ENCODE measurements at places on chromosomes 16 and 17.

- DNase-seq = no peak
Measured at GRCh38 chr16:85207357-85207921, 95.2 kb upstream of the CIBAR2 start.

DNA sequence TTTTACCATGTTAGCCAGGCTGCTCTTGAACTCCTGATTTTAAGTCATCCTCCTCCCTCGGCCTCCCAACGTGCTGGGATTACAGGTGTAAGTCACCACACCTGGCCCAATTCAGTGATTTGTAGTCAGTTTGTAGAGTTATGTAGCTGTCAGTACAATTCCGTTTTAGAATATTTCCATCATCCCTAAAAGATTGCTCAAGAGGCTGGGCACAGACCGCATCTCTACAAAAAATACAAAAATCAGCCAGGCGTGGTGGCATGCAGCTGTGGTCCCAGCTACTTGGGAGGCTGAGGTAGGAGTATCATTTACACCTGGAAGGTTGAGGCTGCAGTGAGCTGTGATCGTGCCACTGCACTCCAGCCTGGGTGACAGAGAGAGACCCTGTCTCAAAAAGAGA lies 20.6 kb downstream of the RGS11 start:
- DNase-seq = no peak

DNA sequence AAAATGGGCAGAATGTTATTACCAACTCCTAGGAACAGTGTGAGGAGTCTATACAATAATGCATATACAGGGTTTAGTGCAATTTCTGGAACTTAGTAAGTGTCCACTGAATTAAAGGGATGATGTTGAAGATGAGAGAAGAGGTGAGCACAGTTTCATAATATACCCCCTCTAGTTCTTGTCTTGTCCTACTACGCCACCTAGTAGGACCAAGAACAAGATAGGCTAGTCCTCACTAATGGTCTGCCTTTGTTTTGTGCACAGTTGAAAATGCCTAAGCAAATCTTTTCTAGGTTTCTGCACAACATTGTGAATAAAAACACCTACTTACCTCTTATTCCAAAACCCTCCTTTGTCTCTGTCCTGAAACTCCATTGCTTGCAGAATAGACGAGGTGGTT lies 670.2 kb downstream of the CDH8 start:
- DNase-seq = no peak

- DNase-seq = no peak
Measured at GRCh38 chr16:82518811-82519210, 108.0 kb upstream of the CDH13 start.

DNA sequence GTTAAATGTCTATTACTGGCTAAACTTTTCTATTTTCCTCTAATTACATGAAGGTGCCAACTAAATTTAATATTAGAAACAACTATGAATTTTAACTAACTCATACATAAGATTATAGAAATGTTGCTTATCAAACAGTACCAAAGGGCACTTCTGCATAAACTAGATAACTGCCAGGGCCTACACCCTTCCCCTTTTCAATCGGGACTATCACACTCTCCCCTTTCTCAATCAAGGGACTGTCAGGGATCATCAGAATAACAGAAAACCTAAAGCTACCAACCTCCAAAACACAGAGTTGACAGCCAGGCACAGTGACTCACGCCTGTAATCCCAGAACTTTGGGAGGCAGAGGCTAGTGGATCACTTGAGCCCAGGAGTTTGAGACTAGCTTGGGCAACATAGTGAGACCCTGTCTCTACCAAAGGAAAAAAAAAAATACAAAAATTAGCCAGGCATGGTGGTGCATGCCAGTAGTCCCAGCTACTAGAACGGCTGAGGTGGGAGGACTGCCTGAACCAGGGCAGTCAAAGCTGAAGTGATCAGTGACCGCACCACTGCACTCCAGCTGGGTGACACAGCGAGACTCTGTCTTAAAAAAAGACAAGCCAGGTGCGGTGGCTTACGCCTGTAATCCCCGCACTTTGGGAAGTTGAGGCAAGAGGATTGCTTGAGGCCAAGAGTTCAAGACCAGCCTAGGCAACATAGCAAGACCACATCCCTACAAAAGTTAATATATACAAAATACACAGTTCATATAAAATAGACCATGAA lies 3.2 kb upstream of the PHLPP2 start:
- no peak for DNase-seq

DNA sequence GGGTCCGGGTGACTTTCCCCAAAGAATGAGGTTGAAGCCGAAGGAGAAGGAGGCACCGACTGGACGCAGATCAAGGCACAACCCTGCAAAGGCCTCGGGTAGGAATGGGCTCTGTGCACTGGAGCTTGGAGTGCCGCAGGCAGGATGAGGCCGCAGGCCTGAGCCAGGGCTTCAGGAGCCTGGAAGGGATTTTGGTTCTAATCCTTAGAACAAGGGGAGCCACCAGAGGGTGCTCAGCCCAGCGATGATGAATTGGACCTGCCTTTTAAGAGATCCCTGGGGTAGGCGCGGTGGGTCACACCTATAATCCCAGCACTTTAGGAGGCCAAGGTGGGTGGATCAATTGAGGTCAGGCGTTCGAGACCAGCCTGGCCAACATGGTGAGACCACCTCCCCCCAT lies 8.1 kb downstream of the CIBAR2 start:
- DNase-seq = no peak

- no peak for DNase-seq
Measured at GRCh38 chr17:35744830-35745229, 8.2 kb downstream of the GAS2L2 start.

GRCh38 chr16:22855231-22855630 lies 41.3 kb downstream of the HS3ST2 start:
- DNase-seq = no peak

GRCh38 chr17:55639096-55639495 lies 83.6 kb downstream of the TMEM100 start:
- DNase-seq = no peak

DNA sequence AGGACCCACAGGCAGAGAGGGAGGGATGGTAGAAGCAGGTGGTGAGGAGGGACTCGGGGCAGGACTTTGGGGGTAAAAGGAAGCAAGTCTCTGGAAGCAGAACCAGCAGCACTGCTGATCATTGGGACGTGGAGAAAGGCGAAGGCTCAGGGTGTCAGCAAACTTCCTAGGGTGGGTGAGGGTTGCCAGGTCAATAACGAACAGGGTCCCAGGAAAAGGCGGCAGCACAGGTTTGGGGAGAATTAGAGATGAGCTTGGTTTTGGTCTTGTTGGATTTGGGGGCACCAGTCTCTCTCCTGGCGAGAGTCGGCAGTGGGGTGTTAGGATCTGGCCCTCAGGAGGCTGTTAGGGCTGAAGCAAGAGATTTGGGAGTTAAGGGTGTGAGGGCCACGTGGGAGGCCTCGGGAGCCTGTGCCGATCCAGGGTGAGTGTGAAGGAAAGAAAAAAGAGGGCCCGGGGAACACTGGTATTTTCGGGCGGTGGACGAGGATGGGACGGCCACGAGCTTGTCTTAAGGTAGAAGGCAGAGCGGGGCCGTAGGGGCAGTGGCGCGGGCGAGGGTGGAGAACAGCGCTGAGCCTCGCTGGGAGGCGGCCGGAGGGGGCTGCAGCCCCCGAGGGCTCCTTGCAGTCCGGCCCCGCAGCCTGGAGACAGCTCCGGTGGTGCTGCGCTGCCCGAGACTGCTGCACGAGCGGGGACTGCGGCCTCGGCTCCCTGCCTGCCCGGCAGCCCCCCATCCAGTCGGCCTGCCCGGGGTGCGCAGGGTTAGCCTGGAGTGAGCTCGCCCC lies 765 bp upstream of the ADORA2B start:
- no peak for DNase-seq

DNA sequence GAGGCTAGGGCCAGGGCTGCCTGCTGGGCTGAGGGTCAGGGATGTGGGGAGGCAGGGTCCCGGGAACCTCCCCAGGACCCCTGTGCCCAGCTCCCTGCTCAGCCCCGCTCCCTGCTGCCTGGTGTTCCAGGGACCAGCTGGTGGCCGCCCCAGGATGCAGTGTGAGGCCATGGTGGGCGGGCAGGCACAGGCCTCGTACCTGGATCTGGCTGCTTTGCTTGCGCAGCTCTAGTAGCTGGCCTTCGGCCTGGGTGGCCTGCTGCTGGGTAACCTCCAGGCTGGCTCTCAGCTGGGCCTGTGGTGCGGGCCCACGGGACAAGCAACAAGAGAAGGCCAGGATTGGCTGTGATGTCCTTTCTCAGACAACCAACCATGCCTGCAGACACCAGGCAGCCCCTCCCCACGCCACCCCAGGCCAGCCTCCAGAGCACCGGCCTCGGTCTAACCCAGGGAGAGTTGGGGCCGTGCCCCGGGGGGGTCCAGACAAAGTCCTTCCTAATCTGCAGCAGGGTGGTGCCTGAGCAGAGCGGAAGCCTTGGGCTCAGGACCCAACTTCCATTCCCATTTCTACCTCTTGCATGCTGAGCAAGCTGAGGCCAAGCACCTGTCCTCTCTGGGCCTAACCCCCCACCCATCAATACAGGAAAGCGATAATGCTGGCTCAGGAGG lies 4.1 kb downstream of the TRIM65 start:
- no peak for DNase-seq

GRCh38 chr17:72511242-72511641 lies 390.4 kb downstream of the SOX9 start:
- DNase-seq = no peak

DNA sequence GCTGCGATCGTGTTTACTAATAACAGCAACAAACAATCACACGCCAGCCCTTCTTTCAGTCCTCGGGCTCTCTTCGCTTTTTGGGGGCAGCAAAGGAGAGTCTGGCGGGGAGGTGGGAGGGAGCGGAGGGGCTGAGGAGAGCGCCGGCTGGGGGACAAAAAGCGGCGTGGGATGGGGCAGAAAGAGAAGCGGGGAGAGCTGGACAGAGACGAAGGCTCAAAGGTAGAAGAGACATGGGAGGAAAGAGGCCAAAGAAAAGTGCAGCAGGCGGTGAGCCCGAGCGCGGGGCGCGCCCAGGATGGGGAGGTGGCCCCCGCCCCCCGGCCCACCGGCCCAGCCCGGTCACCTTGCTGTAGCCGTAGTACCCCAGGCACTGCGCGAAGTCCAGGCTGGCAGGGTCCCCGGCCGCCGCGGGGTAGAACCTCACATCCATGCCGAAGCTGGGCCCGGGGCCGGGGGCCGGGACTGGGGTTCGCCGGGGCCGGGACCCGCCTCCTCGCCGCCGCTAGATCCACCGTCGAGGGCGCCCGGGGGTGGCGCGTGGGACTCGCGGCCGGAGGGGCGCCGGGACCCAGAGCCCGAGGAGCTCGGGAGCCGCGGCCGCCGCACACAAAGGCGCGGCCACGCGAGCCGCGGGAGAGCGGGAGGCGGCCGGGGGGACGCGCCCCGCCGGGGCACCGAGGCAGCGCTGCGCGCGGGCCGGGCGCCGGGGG lies 496 bp downstream of the TOX3 start:
- DNase-seq = no peak

DNA sequence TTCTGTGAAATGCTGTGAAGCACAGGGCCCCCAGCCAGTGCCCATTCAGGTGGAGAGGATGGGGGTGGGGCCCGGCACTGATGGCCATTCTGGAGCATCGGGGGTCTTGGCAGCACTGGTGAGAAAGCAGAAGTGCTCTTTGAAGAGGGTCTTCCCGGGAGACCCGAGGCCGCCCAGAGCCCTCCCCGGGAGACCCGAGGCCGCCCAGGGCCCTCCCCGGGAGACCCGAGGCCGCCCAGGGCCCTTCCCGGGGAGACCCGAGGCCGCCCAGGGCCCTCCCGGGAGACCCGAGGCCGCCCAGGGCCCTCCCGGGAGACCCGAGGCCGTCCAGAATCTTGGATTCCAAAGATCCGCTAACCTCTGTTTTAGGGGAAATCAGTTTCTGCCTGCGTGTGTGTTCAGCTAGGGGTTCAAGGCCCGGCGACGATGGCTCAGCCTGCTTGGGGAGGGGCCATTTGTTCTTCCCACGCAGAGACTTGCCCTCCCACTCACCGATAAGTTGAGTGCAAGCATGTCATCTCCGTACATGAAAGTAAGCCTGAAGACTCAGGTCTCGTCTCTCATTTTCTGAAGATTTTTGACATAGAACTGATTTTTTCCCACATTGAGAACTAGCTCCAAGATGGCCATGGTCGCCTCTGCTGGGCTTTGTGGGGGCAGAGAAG lies 35.2 kb upstream of the CAPN15 start:
- no peak for DNase-seq

DNA sequence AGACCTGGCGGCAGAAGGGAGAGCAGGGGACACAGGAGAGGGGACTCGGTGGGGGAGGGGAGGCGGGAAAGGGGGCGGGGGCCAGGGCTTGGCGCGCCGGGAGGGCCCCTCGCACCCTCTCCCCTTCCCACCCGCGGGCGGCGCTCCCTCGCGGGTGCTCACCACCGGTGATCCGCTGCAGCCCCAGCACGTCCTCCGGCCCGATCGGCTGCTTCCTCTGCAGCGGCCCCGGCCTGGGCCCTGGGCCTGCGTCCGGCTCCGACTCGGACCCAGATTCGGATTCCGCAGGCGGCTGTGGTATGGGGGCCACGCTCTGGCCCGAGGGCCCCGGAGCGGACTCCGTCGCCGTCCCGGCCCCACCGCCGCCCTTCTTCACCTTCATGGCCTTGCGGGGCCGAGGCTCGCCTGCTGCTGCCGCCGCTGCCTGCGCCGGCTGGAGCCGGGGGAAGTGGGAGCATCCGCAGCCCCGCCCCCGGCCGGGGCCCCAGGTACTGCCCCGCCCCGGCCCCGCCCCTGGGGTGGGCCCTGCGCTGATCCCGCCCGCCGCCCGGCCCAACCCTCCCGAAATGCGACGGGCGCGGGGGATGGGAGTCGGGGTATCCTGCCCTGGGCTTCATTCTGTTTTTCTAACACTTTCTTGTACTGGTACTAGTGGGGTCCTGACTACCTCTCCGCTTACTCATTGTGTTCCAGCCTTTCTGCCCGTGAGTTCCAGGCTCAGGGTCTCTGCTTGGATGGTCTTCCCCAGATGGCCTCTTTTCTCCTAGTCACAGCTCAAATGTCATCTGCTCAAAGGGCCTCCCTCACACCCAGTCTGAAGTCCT lies at the start of gene UNC119:
UNC119 (minus strand) TSS at position 449 of the 824 bp plus-strand sequence; CDS start at position 382, 67 bp downstream.
- DNase-seq = peak; percentile 71

DNA sequence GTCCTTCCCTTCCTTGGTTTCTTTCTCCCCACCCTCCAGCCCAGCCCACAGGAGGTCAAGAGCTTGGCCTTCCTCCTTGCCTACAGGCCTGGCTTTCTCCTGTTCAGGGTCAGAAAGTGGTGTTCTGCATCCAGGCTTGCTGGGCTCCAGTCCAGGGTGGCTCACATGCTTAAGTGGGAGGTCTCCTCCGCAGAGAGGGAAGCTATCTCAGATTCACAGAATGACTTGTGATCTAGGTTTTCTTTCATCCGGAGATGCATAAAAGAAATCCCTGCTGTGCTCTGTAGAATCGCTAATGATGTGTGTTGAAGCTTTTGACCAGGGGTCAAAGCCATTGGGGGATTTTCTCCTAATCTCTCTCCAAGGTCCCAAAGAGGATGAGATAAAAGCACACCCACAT lies 382.3 kb upstream of the EEF2KMT start:
- no peak for DNase-seq

DNA sequence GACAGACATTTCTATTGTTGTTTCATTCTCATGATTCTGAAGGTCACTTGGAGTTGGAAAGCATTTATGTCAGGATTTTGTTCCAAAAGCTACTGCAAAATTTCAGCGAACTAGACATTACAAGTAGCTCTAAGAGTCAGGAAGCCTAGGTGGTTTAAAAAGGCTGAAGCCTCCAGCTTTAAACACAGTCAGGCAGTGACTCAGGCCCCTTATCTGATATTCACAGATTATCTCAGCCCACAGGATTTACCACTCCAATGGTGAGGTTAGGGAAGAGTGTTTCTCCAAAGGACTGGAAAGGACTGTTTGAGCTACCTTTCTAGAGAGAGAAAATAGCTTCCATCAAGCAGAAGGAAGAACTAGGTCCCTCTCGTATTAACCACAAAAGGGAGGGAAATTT lies 624.4 kb upstream of the C16orf82 start:
- no peak for DNase-seq
